ENCODE measurements at places on chromosomes 7 and 10.
A peak's percentile ranks its signal among the peaks of the same experiment; 100 is the strongest.

DNA sequence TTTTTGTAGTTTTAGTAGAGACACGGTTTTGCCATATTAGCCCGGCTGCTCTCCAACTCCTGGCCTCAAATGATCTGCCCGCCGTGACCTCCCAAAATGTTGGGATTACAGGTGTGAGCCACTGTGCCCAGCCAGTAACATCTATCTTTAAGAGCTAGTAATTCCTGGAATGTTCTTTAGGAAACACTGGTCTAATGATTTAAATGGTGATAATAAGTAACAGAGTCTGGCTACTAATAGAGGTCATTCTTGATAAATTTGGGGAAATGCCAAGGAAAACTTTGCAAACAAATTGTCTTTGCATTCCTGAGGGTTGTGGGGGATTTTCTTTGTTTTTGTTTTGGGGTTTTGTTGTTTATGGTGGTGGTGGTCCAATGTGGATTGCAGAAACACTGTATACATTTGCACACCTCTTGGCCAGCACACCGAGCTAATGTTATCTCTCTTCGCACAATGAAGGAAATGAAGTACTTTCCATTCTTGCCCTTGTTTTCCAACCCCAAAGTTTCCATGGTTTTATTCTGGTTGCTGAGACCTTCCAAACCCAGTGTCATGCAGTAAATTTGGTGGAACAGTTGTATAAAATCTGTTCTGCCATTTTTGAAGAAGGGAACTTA, 51.3 kb upstream of the WIPF3 start:
- H3K27me3 ChIP-seq: no peaks in the 10 kb centered on the region
- no peak for DNase-seq
- no peaks in the 10 kb centered on the region for H3K4me1 ChIP-seq
- no peak overlapping the region for H3K27ac ChIP-seq
- H3K36me3 ChIP-seq: no peaks in the 10 kb centered on the region
- no peak overlapping the region for H3K4me3 ChIP-seq

DNA sequence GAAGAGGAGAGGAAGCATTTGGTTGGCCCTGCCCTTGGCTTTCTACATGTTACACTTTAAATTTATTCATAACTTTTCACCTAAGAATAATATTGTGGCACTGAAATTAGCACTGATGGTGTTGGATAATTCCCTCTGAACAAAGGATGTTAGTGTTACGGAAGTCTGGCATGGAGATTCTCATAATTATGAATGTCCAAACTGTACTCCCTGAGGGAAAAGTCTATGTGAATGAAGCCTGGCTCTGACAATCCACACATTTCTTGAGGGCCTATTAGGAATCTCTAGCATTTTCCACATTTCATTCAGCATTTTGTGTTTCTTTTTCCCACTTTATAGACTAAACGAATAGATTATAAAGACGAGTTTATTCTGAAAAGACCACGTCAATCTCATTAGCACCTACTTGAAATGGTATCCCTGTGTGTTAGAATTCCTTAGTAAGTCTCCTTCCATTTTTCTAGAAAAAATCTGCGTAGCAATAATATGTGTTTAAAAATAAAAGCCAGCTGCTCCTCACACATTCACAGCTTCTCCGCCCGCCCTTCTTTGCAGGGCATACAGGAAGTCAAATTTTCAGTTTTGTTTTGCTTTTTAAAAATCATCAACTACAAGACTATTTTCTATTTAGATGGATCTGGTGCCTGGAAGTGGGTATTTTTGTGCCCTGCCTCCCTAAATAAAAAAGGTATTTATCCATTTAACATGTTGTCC, 131.8 kb upstream of the PALS2 start:
- H3K4me1 ChIP-seq: peaks cover 8% of the 10 kb centered on the region
- H3K4me3 ChIP-seq: no peak overlapping the region
- no peak for DNase-seq
- peaks cover 2% of the 10 kb centered on the region for H3K36me3 ChIP-seq
- H3K27ac ChIP-seq: no peak overlapping the region
- H3K27me3 ChIP-seq: no peaks in the 10 kb centered on the region

DNA sequence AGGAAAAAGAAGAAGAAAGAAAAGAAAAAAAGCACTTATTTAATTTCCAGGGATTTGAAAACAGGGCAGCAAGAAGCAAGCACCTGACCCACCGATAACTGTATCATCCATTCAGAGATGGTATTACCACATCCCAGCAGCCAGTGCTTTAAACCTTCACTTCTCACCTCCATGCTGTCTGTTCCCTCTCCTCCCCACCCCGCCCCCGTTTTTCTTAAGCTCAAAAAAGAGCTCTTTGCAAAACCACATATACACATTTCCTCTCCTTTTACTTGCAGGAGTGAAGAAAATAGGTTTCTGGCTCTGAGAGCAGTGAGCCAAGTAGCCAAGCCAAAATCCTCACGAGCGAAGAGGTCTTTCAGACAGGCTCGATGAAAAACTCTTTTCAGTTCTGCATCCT, 2.2 kb downstream of the STOX1 start:
- H3K4me3 ChIP-seq: no peak overlapping the region
- no peaks in the 10 kb centered on the region for H3K4me1 ChIP-seq
- H3K27ac ChIP-seq: no peak overlapping the region
- H3K27me3 ChIP-seq: peaks cover 3% of the 10 kb centered on the region
- DNase-seq: no peak

GRCh38 chr7:26409661-26410547, 118.2 kb downstream of the SNX10 start:
- no peak overlapping the region for H3K27ac ChIP-seq
- no peaks in the 10 kb centered on the region for H3K4me1 ChIP-seq
- H3K36me3 ChIP-seq: no peaks in the 10 kb centered on the region
- H3K27me3 ChIP-seq: no peaks in the 10 kb centered on the region
- DNase-seq: no peak

- H3K27me3 ChIP-seq: no peaks in the 10 kb centered on the region
- DNase-seq: no peak
- no peak overlapping the region for H3K27ac ChIP-seq
- no peaks in the 10 kb centered on the region for H3K36me3 ChIP-seq
Observed at GRCh38 chr7:148684289-148684830, 14.3 kb upstream of the CUL1 start.

- H3K36me3 ChIP-seq: no peaks in the 10 kb centered on the region
- H3K4me1 ChIP-seq: no peaks in the 10 kb centered on the region
- DNase-seq: no peak
- no peaks in the 10 kb centered on the region for H3K27me3 ChIP-seq
- H3K27ac ChIP-seq: no peak overlapping the region
Observed at GRCh38 chr10:12617191-12618175, 268.1 kb downstream of the CAMK1D start.

GRCh38 chr10:29411666-29412315, 122.9 kb downstream of the LYZL1 start:
- no peak for DNase-seq
- no peaks in the 10 kb centered on the region for H3K27me3 ChIP-seq
- H3K36me3 ChIP-seq: peaks cover 8% of the 10 kb centered on the region
- no peaks in the 10 kb centered on the region for H3K4me1 ChIP-seq
- no peak overlapping the region for H3K27ac ChIP-seq
- no peak overlapping the region for H3K4me3 ChIP-seq

- H3K36me3 ChIP-seq: no peaks in the 10 kb centered on the region
- no peak overlapping the region for H3K4me3 ChIP-seq
Observed at GRCh38 chr7:26696161-26696560, 168.2 kb downstream of the SKAP2 start.

DNA sequence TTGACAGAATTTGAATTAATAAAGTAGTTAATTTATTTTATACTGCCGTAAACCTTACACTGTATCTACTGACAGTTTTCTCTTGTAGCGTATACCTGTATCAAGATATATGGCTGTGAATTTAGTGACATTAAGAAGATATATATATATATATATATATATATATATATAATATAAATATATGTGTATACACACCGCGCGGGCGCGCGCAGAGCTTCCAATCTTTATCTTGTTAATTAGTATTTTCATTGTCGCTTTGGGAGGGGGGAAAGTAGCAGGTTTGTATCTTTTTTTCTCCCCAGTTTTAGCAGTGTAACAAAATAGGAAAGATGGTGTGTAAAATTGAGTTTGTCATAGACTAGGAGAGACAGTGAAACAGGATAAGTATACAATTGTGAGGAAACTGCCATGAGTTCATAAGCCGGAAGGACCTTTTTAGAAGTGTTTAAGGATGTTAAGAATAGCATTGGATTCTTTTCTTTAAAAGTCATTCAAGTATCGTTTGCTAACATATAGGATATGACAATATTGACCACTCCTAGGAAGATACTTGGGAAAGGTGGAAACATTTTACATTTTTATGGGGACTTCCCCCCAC, 2.0 kb downstream of the PLEKHA1 start:
- no peak overlapping the region for H3K27ac ChIP-seq
- peaks cover 11% of the 10 kb centered on the region for H3K36me3 ChIP-seq
- H3K27me3 ChIP-seq: no peaks in the 10 kb centered on the region
- 0 out of 2 replicates have a peak overlapping the region, but pooled peaks have one; percentile 4 for H3K4me3 ChIP-seq
- no peaks in the 10 kb centered on the region for H3K4me1 ChIP-seq
- no peak for DNase-seq

DNA sequence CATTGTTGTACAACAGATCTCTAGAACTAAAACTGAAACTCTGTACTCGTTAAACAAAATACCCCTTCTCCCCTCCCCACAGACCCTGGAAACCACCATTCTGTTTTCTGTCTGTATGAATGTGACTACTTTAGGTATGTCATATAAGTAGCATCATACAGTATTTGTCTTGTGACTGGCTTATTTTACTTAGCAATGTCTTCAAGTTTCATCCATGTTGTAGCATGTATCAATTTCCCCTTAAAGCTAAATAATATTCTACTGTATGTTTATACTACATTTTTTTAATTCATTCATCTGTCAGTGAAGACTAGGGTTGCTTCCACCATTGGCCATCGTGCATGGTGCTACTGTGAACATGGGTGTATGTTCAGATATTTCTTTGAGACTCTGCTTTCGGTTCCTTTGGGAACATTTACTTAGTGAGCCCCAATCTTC, 71.2 kb upstream of the RPA3 start:
- no peak overlapping the region for H3K27ac ChIP-seq
- H3K4me1 ChIP-seq: peaks cover 7% of the 10 kb centered on the region
- 0 out of 3 replicates have a peak, but pooled peaks cover 1% of the 10 kb centered on the region for H3K36me3 ChIP-seq
- H3K27me3 ChIP-seq: no peaks in the 10 kb centered on the region
- H3K4me3 ChIP-seq: no peak overlapping the region

All from H9 (cell line).